Thyroid gland (tissue), 4 donors: ENCODE measurements at places on chromosomes 5 and 9. TPM values are rescaled to one million over a fixed set of nuclear protein-coding genes. Genes with fewer than 3 reads are reported as not detected.

Gene ARHGEF37
- total RNA-seq: 4.4 TPM

Gene DRD1
- total RNA-seq: not detected

DNA sequence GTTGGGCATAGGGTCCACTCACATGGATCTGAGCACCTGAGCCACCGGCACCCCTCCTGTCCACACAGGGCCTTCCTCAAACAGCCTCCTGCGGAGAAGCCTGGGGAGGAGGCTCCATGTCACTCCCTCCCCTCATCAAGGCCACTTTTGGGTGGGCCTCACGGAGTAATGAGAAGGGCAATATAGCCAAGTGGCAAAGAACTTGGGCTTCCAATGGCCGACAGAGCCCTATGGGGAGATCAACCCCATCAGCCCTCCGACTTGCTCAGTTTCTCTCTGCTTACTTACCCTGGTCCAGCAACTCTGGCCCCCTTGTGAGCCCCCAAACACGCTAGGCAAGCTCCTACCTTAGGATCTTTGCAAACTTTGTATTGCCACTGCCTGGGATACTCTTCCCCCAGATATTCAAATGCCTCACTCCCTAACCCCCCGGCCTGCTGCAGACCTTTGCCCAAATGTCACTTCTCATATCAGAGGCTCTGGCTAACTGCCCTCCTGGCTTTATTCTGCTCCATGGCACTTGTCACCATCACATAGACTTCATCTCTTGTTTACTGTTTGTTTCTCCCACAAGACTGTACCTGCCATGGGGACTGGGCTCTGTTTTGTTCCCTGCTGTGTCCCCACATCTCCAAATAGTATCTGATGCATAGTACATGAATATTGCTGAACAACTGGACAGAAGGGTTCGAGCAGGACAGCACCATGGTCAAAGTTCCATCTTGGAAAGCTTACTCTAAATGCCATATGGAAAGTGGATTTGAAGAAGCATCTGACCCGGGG is 220.8 kb downstream of the FSTL4 start:
- no peak overlapping the region for H3K27ac ChIP-seq
- H3K4me3 ChIP-seq: no peak overlapping the region
- peaks cover 6% of the 10 kb centered on the region for H3K4me1 ChIP-seq
- no peaks in the 10 kb centered on the region for H3K36me3 ChIP-seq

- H3K36me3 ChIP-seq: peaks cover 3% of the 10 kb centered on the region
- H3K27me3 ChIP-seq: no peaks in the 10 kb centered on the region
- peak overlapping the region; percentile 72 for H3K27ac ChIP-seq
- H3K4me1 ChIP-seq: peaks cover 36% of the 10 kb centered on the region
- H3K4me3 ChIP-seq: peak overlapping the region; percentile 88
Observed at GRCh38 chr5:75509546-75509945, 1.9 kb downstream of the CERT1 start.

- no peak overlapping the region for H3K4me3 ChIP-seq
- DNase-seq: no peak
- H3K27ac ChIP-seq: no peak overlapping the region
- H3K4me1 ChIP-seq: no peaks in the 10 kb centered on the region
- no peaks in the 10 kb centered on the region for H3K36me3 ChIP-seq
- no peaks in the 10 kb centered on the region for H3K27me3 ChIP-seq
Observed at GRCh38 chr5:143235423-143235822, 168.1 kb downstream of the NR3C1 start.

DNA sequence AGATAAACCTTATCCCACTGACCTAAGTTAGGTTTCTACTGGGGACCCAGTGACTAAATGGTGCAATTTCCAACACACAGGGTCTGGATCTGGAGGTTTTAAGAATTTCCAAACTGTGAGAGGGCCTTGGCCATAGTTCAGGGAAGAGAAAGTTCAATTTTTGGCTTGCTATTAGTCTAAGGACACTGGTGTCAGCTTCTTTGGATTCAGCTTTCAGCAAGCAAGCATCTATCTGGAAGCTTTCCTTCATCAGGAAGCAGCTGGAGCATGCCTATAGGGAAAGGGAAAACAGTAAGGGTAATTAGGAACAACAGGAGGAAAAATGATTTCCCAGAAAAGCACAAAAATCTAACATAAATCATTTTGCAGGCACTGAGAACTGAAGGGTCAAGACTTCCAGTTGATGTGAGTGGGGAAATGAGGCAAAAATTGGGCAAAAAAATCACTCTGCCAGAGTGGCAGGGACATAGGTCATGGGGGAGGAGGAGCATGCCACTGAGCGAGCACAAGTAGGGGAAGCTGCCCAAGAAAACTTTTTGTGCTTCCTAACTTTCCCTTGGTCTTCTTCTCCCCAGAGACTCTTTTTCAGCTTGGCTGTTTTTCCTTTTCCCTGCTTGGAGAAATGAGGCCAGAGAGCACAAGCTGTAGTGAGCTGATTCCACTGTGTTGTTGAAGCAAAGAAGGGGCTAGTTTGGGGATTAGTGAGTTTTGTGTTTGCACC is 299.6 kb downstream of the FGF10 start:
- no peak overlapping the region for H3K27ac ChIP-seq
- H3K27me3 ChIP-seq: no peaks in the 10 kb centered on the region
- no peak overlapping the region for H3K4me3 ChIP-seq
- DNase-seq: no peak
- no peaks in the 10 kb centered on the region for H3K4me1 ChIP-seq

GRCh38 chr9:116008278-116008677 is 145.3 kb upstream of the PAPPA start:
- H3K4me1 ChIP-seq: no peaks in the 10 kb centered on the region
- no peaks in the 10 kb centered on the region for H3K36me3 ChIP-seq
- no peak overlapping the region for H3K27ac ChIP-seq
- no peak overlapping the region for H3K4me3 ChIP-seq
- no peaks in the 10 kb centered on the region for H3K27me3 ChIP-seq
- no peak for DNase-seq

DNA sequence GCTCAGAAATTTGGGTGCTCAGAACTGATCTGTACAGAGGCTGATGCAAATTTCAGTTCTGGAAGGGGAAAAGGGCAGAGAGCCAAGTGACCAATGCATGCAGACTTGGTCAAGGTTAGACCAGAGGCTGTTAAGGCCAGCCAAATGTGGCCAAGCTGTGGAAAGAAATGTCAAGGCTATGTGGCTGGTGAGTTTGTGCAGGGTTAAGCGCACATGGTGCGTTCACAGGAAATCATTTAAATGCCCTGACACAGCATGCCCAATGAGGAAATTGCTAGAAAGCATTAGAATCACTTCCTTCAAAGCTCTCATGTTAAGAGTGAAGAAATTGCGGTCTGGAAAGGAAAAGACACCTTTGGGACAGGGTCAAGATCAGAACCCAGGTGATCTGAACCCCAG is 58.0 kb downstream of the PTPN3 start:
- peaks cover 5% of the 10 kb centered on the region for H3K4me1 ChIP-seq
- peaks cover 5% of the 10 kb centered on the region for H3K36me3 ChIP-seq
- DNase-seq: no peak
- H3K27me3 ChIP-seq: no peaks in the 10 kb centered on the region
- H3K4me3 ChIP-seq: no peak overlapping the region

GRCh38 chr5:155540000-155540595 is 526.5 kb downstream of the KIF4B start:
- H3K36me3 ChIP-seq: no peaks in the 10 kb centered on the region
- no peak for DNase-seq
- peaks cover 14% of the 10 kb centered on the region for H3K4me1 ChIP-seq
- no peaks in the 10 kb centered on the region for H3K27me3 ChIP-seq

- no peak overlapping the region for H3K27ac ChIP-seq
- no peaks in the 10 kb centered on the region for H3K27me3 ChIP-seq
- no peak for DNase-seq
- H3K4me3 ChIP-seq: no peak overlapping the region
Observed at GRCh38 chr5:88396751-88397281, 128.2 kb upstream of the TMEM161B start.

DNA sequence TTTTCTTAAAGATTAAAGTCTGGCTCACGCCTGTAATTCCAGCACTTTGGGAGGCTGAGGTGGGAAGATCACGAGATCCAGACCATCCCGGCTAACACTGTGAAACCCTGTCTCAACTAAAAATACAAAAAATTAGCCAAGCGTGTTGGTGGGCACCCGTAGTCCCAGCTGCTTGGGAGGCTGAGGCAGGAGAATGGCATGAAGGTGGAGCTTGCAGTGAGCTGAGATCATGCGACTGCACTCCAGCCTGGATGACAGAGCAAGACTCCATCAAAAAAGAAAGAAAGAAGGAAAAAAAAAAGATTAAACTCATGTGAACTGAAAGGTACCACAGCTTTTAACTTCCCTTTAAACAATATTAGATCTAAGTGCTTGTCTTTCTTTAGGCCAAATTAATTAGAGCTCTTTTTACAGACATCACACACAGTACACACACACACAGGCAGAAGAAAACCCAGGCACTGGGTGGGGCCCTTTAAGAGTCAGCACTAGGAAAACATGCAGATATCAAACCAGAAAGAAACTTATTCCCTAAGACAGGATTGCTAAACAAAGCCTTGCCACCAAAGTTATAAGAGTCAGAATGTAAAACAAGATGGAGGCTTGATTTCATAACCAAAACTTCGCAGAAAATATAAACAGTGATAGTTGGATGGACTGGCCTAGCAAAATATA is 29.3 kb upstream of the UHRF2 start:
- no peaks in the 10 kb centered on the region for H3K36me3 ChIP-seq
- DNase-seq: no peak
- H3K27ac ChIP-seq: no peak overlapping the region
- no peak overlapping the region for H3K4me3 ChIP-seq
- no peaks in the 10 kb centered on the region for H3K27me3 ChIP-seq

GRCh38 chr5:150589862-150590601 is 50.4 kb upstream of the SYNPO start:
- H3K36me3 ChIP-seq: no peaks in the 10 kb centered on the region
- no peak overlapping the region for H3K4me3 ChIP-seq
- peak overlapping the region; percentile 33 for H3K27ac ChIP-seq
- DNase-seq: peak; percentile 17
- no peaks in the 10 kb centered on the region for H3K4me1 ChIP-seq
